ENCODE measurements at places on chromosomes 1 and 21. TPM values are rescaled to one million over a fixed set of nuclear protein-coding genes. Genes with fewer than 3 reads are reported as not detected.

The KRTAP10-10 gene
- not detected for polyA plus RNA-seq

The CCDC30 gene
- 1.4 TPM for polyA plus RNA-seq

The GJA5 gene
- polyA plus RNA-seq = 16.1 TPM

The CCDC185 gene
- polyA plus RNA-seq = not detected

The C4BPB gene
- 0.89 TPM for polyA plus RNA-seq

The SLC6A9 gene
- 2.1 TPM for polyA plus RNA-seq

The PHACTR4 gene
- polyA plus RNA-seq = 20.6 TPM

The DNALI1 gene
- 13.3 TPM for polyA plus RNA-seq

The WNT2B gene
- 1.3 TPM for polyA plus RNA-seq

The RIMKLA gene
- 0.64 TPM for polyA plus RNA-seq

The S100A9 gene
- 139 TPM for polyA plus RNA-seq

The OLIG1 gene
- polyA plus RNA-seq = 0.67 TPM

The AMY1B gene
- not detected for polyA plus RNA-seq

Data from adipose tissue (tissue), 3 donors.